ENCODE measurements at places on chromosomes 11 and 22. TPM values are rescaled to one million over a fixed set of nuclear protein-coding genes. Genes with fewer than 3 reads are reported as not detected.
A peak's percentile ranks its signal among the peaks of the same experiment; 100 is the strongest.

The LINC01488 gene
- polyA plus RNA-seq: not detected

DNA sequence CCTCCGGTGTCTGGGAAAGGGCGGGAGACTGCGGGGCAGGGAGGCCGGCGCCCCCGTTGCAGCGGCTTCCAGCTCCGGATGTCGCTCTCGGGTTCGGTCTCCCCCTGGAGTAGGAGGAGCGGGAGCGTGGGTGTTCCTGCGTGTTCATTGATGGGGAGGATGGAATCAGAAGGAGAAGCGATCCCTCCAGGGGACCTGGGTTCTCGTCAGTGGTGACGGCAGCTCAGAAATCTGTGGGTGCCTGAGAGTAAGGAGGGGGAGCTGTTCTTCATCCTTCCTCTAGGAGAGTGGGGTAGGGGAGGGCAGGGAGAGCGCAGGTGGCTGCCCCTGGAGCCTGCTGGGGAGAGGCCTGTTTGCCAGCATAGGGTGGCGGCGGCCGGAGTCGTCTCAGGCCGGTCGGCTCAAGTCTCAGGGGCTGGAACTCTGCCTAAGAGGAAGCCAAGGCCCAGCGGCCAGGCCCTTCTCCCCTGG lies 1.1 kb downstream of the UBASH3B start:
- peak overlapping the region; percentile 88 for H3K27ac ChIP-seq
- DNase-seq: no peak
- peak overlapping the region; percentile 91 for H3K4me3 ChIP-seq
- no peaks in the 10 kb centered on the region for H3K27me3 ChIP-seq

DNA sequence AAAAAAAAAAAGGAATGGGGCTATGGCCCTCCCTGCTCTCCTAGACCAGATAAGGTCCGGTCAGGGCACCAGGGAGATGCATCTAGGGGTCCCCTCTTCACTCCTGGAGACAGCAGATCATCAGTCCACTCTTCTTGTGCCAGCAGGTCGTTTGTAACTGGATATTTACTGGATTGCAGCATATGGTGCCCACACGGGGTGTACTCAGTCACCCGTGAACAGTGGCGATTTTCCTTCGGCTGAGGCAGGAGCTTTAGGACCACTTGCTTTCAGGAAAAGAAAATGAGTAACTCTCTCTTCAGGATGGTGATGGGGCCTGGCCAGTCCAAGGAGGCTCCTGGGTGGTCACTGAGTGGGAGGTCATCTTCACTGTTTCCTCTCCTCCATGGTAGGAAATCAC lies 38.3 kb upstream of the RAB1B start:
- H3K27me3 ChIP-seq: no peaks in the 10 kb centered on the region
- no peak for DNase-seq
- H3K4me3 ChIP-seq: no peak overlapping the region
- peaks cover under 1% of the 10 kb centered on the region for H3K4me1 ChIP-seq
- no peak overlapping the region for H3K27ac ChIP-seq
- peaks cover 78% of the 10 kb centered on the region for H3K36me3 ChIP-seq

DNA sequence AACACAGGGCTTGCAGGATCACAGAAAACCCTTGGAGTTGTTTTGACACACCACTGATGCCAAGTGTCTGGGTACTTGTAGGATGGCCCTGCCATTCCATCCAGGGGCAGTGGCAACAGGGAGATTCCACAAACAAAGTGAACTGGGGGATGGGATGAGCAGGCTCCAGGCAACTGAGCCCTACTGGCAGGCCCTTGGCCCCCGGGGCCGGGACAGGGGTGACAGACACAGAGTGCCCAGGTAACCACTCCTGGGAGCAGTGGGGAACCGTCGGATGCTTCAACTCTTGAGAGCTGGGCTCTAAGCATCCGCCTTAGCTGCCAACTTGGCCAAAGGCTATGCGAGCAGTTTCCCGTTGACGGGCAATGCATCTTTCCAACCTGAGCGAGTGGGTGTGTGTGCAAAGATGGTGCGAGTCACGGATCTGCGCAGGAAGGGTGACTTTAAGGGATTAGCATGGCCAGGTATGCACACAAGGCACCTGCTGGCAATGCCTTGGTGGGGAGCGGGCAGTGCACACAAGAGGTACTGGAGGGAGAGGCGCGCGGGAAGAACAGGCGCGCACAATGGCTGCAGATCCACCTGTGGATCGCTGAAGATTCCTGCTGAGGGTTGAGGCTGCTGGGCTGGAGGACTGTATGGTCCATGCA lies 83.1 kb upstream of the PRODH start:
- H3K36me3 ChIP-seq: no peaks in the 10 kb centered on the region
- H3K4me1 ChIP-seq: no peaks in the 10 kb centered on the region
- H3K27ac ChIP-seq: no peak overlapping the region
- no peak for DNase-seq
- H3K27me3 ChIP-seq: no peaks in the 10 kb centered on the region

DNA sequence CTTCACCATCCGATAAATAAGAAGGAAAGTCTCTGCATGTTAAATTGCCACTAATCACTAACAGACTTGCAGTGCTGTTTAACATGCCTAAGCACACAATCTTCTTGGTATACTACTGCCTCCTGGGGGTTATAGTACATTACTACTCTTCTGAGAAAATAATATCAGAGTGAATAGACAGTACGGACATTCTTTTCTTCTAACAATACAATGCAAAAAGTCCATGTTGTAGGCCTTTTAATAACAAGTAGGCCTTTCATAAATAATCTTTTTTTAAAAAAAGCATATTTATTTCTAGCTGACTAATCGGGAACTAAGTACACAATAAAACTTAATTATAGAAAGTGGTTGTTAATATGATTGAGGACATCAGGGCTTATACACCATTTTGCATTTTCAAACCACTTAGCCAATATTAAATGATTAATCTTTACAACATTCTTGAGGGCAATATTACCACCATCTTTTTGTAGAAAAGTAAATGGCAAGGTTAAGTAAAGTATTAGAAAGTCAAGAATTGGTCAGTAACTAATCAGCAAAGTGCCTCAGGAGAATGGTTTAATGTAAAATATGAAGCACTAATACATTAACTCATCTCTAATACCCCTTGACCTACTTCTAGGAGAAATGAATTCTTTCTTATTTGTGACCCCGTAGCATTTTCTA lies 84.7 kb downstream of the TTC28 start:
- no peak overlapping the region for H3K4me3 ChIP-seq
- peaks cover 9% of the 10 kb centered on the region for H3K4me1 ChIP-seq
- H3K27me3 ChIP-seq: no peaks in the 10 kb centered on the region
- DNase-seq: peak; percentile 60
- H3K27ac ChIP-seq: peak overlapping the region; percentile 34
- no peaks in the 10 kb centered on the region for H3K36me3 ChIP-seq

Data from SK-N-SH (cell line).